ENCODE measurements at places on chromosomes 6 and 20.

- no peak for DNase-seq
Measured at GRCh38 chr6:46733341-46733801, 1.8 kb downstream of the PLA2G7 start.

DNA sequence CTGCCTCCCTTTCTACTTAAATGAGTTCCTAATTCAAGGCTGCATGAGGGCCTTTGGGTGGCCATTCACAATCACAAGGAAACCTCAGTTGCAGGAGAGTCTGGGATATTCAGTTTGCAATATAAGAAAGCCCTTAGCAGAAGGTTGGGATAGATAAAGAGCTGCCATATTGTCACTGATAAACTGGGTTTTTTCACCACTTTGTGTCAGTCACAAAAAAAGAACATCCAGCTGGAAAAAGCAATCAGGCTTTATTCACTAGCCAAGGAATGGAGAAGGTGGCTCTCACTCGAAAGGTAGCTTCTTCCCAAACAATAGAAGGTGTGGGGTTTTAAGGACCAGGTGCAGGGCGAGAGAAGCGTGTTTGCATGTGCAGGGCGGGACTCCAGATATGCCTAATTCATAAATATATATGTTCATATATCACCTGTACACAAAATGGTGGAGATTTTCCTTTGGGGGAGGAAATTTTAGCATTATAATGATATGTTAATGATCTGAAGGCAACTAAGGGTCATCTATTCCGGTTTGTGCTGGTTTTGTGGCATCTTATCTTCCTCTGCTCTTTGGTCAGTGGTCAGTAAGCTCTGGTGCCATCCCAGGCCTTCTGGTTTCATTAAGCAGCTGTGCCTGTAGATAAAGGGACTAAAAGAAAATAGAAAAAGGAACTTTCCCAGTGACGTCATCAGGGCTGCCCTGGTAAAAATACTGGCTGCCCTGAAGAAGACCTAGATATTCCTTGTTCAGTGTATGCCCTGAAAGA is 97.1 kb upstream of the IYD start:
- no peak for DNase-seq

DNA sequence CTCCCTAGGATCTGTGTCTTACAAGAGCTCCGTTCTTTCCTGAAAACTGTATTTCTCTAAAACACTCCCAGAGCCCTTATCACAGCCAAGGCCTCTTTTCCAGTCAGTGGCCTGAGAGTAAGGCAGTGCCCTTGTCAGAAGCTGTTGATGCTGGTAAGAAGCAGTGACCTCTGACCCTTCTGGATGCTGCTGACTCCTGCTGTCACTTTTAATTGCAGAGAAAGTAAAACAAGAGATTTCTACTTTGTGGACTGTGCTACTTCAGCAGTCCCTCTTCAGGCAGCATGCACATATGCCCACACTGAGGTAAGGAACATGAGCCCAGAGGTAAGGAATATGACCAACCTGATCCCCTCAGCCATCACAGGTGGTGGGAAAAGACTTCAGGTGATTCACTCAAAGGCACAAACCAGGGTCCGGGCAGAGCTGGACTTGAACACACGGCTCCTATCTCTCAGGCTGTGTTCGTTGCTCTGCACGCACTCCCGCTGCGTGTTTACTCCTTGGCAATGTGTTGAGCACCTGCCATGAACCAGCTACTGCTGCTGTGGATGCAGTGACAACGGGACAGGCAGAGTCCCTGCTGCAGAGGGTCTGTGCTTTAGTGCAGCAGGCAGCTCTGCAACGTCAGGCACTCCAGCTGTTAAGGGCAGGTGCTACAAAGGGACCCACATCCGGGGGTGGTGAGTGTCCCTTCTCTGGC is 201.9 kb upstream of the CST7 start:
- no peak for DNase-seq

DNA sequence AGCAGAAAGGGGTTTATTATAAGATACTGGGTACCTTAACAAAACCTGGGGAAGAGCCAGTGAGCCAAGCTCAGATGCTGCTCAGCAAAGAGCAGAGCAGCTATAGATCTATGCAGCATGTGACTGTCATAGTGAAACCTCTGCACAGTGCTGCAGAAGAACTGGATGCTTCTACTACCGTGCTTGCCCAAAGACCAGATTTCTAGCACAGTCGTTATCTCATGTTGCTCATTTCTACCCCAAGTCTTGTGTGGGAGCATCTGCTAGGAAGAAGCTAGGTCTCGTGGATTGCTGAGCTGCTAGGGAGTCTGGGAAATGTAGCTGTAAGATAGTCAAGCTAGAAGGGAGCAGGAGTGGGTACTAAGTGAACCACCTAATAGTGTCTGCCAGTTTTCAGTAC is 31.7 kb upstream of the GNRH2 start:
- DNase-seq: no peak

GRCh38 chr20:53085720-53086119 is 113.6 kb downstream of the TSHZ2 start:
- no peak for DNase-seq

DNA sequence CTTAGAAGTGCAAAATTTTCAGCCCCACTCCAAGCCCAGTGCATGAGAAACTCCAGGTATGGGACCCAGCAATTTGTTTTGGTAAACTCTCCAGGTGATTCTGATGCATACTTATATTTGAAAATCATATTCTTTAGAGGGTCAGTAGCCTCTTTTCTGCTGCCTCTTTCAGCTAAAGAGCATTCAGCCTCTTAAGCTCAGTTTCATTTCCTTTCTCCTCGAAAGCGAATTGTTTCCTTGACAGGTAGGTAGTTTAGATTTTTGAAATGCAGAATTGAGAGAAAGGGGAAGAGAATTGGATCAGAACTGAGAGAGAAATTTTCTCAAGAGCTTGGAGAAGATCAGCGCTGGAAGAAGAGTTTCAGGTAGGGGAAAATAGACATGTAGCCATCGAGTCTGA is 995.8 kb upstream of the FLRT3 start:
- DNase-seq: no peak

DNA sequence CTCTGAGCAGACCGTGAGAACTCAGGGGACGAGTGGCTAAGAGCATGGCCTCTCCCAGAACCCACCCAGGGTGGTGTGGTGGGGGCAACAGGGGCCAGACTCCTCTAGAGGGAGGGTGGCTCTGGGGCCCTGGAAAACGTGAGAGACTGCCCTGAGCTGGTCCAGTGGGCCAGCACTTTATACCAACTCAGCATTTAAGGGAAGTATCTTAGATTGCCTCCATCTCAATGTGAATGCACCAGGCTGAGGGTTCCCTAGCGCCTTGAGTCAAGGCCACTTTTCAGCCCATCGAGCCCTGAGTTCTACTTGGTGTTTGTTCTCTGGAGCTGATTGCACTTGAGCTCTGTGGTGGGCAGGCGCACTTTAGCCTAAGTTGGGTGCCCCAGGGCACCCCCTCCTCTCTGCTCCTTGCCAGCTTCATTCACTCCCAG is 42.0 kb upstream of the IRF4 start:
- no peak for DNase-seq

DNA sequence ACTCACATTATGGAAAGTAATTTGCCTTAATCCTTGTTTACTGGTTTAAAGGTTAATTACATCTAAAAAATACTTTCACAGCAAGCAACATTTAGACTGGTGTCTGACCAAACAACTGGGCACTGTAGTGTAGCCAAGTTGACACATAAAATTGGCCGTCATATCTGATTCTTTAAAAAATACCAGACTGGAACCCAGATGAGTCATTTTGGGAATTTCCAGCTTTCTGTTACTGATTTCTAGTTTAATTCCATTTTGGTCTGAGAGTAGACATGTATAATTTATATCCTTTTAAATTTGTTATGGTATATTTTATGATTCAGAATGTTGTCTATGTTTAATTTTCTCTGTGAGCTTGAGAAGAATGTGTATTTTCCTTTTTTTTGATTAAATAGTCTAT is 44.1 kb downstream of the SCP2D1 start:
- DNase-seq: no peak
